ENCODE measurements at places on chromosomes 7 and 10.

GRCh38 chr10:43249151-43249961 lies 17.5 kb downstream of the RASGEF1A start:
- no peak for DNase-seq

GRCh38 chr10:69739634-69740033 lies 62.1 kb upstream of the COL13A1 start:
- no peak for DNase-seq

DNA sequence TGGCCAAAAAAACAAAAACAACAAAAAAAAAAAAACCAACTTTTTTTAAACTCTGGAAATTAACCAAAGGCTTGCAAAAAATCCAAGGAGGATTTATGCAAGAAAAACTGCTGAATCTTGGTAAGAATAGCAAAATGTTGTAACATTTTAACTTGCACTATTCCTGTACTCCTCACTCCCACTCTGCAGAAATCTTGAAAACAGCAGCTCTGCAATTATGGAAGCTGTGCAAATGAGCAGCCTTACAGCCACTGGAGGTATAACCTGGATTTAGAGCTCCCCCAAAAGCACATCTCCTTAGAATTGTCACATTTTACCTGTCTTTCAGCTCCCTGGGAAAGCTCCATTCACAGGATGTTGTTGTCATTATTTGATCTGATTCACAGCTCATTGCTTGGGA lies 41.8 kb upstream of the LRGUK start:
- DNase-seq: no peak

DNA sequence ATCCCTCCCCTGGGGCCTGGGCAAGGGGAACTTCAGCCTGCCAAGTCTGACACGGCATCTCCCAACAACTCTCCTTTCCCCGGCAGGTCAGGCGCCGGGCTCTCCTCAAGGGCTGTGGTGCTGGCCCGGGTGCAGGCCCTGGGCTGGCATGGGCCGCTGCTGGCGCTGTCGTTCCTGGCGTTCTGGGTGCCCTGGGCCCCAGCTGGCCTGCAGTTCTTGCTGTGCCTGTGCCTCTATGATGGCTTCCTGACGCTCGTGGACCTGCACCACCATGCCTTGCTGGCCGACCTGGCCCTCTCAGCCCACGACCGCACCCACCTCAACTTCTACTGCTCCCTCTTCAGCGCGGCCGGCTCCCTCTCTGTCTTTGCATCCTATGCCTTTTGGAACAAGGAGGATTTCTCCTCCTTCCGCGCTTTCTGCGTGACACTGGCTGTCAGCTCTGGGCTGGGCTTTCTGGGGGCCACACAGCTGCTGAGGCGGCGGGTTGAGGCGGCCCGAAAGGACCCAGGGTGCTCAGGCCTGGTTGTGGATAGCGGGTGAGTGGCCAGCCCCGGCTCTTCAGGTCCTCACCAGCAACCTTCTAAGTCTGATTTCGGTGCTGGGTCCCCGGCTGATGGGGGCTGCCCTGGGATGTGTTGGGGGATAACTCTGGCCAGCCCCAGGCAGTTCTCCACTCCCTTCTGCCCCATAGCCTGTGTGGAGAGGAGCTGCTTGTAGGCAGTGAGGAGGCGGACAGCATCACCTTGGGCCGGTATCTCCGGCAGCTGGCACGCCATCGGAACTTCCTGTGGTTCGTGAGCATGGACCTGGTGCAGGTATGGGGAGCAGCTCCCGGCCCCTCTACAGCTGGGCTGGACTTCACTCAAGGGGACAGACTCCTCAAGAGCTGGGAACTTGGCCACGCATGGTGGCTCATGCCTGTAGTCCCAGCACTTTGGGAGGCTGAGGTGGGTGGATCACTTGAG lies 19.5 kb upstream of the C10orf95 start:
- DNase-seq: no peak

DNA sequence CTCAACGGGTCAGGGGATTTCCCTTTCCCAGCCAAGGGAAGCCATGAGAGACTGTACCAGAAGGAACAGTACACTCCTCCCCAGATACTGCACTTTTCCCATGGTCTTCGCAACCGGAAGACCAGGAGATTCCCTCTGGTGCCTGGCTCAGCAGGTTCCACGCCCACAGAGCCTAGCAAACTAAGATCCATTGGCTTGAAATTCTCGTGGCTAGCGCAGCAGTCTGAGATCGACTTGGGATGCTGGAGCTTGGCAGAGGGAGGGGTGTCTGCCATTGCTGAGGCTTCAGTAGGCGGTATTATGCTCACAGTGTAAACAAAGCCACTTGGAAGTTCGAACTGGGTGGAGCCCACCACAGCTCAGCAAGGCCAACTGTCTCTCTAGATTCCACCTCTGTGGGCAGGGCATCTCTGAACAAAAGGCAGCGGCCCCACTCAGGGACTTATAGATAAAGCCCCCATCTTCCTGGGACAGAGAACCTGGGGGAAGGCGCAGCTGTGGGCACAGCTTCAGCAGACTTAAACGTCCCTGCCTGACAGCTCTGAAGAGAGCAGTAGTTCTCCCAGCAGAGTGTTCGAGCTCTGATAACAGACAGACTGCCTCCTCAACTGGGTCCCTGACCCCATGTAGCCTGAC lies 29.6 kb downstream of the SLC16A12 start:
- no peak for DNase-seq

GRCh38 chr7:46389146-46389545 lies 468.1 kb upstream of the IGFBP3 start:
- DNase-seq: no peak

GRCh38 chr7:148699024-148699781 lies 500 bp downstream of the CUL1 start:
- peak; percentile 63 for DNase-seq

GRCh38 chr10:84469470-84469869 lies 141.1 kb downstream of the CCSER2 start:
- DNase-seq: no peak

- DNase-seq: no peak
Measured at GRCh38 chr7:36613031-36613614, 111.2 kb downstream of the AOAH start.

GRCh38 chr7:2038931-2039728 lies 193.6 kb downstream of the MAD1L1 start:
- peak; percentile 36 for DNase-seq

DNA sequence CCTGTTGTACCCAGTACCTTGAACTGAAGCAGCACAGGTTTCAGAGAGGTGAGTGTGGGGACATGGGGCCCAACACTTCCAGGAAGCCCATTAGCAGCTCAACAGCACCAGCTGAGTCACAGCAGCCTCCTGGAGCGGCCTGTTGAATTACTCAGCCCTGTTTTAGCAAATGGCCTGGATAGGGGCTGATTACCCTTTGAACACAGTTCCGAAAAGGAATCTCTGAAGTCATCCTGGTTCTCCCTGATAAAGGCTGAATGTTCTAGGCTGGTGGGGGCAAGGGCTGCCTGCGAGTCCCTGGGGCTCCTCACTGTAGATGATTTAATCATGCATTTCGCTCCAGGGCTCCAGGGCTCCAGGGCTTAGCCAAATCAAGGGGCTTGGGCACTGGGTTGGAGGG lies 287.5 kb downstream of the GRID1 start:
- DNase-seq: no peak

DNA sequence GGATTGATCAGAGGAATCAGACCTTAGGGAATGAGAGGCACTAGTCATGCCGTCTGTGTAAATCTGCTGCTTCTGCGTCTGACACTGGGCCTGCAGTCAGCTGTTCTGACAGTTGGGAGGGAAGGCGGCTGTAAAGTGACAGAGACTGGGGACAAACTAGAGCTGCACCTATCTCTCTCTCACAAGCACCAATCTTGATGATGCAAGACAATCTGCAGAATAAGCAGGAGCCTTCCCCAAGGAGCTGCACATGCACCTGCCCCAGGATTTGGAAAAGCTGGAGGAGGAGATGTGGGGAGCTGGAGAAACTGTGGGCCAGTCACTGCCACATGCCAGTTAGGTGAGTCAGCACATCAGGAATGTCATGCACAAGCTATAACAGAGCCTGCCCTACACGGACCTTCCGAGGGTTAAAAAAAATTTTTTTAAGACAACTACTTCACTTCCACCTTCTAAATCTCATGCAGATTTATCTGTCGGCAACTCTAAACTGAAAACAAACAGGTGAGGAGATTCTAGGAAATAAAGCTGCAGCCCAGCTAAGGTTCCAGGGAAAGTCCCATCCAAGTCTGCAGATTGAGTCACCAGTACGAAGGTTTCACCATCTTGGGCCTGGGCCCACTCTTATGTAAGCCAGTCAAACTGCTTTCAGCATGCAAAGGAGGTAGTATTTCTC lies 39.2 kb downstream of the ENO4 start:
- DNase-seq: no peak

DNA sequence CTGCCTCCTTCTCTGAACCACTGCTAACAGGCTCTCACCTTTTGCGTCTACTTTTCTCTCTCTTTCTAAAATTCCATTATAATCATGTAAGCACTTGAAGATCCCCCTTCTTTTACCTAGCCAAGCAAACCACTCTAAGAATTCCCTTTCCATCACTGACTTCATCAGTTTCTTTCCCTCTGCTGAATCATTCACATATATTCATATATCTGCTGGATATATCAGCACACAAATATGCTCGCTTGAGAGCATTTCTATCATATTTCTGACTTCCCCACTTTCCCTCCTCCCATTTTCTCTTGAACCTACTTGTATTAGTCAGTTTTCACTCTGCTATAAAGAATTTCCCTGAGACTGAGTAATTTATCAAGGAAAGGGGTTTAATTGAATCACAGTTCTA lies 84.2 kb upstream of the LRRN3 start:
- DNase-seq: no peak

GRCh38 chr7:105496521-105496920 lies 25.6 kb downstream of the PUS7 start:
- DNase-seq: no peak

GRCh38 chr10:3239920-3240894 lies 67.6 kb upstream of the PITRM1 start:
- DNase-seq: no peak

- no peak for DNase-seq
Measured at GRCh38 chr7:47580811-47581331, 1.0 kb downstream of the TNS3 start.

- DNase-seq: peak; percentile 57
Measured at GRCh38 chr10:29908962-29909361, 150.4 kb downstream of the JCAD start.

DNA sequence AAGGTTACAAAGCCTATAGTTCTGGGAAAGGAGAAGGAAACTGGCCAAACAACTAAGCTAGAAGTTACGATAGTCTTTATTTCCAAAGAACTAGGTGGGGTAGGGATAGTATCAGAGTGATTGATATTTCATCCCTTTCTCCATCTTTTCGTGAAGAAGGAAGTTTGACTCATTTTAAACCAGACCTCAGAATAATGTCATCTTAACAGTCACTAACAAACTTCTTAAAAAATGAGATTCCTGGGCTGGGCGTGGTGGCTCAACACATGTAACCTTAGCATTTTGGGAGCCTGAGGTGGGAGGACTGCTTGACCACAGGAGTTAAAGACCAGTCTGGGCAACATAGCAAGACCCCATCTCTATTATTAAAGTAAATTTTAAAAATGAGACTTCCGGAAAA lies 69.4 kb downstream of the ARL4A start:
- DNase-seq: no peak

DNA sequence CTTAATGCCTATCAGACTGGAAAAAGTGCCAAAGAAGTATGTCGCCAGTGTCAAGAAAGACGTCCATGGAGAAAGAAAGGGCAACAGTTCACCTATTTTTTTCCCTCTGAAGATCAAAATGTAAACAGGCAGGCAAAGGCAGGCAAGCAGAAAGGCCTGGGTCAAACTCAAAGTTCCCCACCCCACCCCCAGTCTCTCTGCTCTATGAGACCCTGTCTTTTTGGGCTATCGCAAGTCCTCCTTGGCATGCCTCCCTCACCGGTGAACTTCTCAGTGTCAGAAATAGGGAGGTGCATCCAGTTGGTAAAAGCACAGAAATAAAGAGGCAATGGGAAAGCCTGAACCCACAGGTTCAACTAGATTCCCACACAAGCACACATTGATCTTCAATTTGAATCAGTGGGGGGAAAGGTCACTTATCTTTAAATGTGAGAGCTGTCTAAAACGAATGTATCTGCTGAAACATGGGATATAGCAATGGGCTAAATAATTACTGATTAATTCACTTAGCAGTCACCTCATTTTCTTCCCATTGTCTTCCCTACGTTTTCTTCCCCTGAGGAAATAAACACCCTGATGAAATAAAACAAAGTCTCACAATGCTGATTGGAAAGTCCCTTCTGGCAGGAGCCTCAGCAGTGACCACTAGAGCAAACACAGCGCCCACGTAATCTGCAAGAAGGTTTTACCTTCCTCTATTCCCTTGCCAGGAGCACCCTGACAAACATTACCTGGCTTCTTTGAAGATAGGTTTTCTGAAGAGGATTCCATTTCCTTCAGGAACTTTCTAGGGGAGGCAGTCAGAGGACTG lies 31.1 kb downstream of the JAZF1 start:
- DNase-seq: no peak

- DNase-seq: no peak
Measured at GRCh38 chr10:73909540-73910115, 1.3 kb upstream of the PLAU start.

- DNase-seq: no peak
Measured at GRCh38 chr10:113866551-113867394, 12.3 kb downstream of the NHLRC2 start.

GRCh38 chr10:113644185-113645120 lies 19.4 kb downstream of the NRAP start:
- no peak for DNase-seq

DNA sequence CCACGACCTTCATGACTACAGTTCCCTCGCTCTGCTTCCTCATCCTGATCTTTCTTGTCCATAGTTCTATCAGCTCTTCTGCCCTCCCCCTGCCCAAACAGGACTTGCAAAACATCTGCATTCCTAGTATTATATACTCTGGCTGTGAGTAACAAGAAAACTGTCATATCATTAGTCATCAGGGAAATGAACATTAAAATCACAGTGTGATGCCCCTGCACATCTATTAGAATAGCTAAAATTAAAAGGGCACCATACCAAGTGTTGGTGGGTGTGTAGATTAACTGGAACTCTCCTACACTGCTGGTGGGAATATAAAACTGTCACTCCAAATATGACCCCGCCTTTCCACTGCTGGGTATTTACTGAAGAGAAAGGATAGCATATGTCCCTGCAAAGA lies 141.8 kb downstream of the C7orf25 start:
- DNase-seq: no peak

DNA sequence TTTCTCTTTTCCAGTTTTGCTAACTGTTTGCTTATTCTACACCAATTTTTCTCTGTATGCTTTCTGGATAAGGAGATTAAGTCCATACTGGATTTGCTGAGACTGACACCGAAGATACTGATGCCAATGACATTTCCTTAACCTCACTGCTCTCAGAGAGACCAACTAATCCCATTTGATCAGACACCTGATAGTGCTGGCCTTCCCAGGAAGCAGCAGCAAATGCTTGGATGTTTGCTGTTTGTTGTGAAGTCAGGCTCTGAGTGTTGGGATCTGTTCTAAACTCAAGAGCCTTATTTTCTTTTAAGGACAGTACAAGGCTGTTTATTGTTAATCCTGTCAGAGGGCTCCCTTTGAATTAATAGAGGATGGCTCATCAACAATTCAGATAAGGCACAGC lies 143.3 kb downstream of the ANK3 start:
- no peak for DNase-seq

- DNase-seq: no peak
Measured at GRCh38 chr10:21953585-21954057, 49.9 kb downstream of the DNAJC1 start.

- DNase-seq: no peak
Measured at GRCh38 chr10:51000164-51000563, 74.1 kb upstream of the PRKG1 start.

Measured in DND-41 (cell line).